ENCODE measurements at places on chromosomes 11 and 22.

GRCh38 chr22:44453441-44454112 is 44.5 kb downstream of the RTL6 start:
- no peak for DNase-seq

DNA sequence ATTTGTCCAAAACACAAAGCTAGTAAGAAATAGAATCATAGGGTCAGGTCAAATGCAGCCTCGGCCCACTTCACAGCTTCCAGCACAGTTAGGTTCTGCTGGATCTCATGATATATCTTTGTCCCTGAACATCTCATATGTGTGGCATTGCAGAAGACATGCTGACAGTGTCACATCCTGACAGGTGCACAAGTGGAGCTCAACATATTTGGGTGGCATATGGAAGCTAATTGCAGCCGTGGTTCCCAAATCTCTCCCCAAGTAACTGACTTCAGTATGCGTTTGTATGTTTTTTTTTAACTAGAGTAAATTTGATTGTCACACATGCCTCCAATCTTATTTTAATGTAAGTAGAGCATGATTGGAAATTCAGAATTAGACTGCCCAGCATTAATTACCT is 33.4 kb downstream of the NAV2 start:
- no peak for DNase-seq

GRCh38 chr11:66561178-66561974 is 7.0 kb downstream of the CTSF start:
- no peak for DNase-seq

- DNase-seq = peak; percentile 53
Observed at GRCh38 chr11:18727479-18728236, 1.7 kb upstream of the IGSF22 start.

DNA sequence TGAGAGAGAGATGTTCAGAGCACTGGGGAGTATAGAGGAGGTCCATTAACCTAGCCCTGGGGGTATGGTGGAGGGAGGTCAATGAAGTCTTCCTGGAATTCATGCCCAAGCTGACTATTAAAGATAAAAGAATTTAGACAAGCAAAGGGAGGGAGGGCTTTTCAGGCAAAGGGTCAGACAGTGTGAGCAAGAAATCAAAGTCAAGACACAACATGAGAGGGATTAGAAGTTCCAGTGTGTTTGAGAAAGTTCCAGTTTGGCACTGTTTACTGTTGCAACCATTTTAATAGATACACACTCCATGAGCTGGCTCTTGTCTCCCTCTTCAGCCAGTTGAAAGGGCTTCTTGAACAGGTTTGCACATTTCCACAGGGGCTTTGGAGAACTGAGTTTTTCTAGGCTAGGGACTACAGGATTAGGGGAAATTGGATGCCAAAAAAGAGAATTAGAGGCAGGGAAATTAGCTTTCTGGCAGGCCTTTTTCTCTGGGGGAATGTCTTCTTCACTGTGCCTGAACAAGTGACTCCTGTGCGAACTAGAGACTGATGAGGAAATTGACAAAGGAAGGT is 14.7 kb upstream of the NNMT start:
- DNase-seq = no peak

DNA sequence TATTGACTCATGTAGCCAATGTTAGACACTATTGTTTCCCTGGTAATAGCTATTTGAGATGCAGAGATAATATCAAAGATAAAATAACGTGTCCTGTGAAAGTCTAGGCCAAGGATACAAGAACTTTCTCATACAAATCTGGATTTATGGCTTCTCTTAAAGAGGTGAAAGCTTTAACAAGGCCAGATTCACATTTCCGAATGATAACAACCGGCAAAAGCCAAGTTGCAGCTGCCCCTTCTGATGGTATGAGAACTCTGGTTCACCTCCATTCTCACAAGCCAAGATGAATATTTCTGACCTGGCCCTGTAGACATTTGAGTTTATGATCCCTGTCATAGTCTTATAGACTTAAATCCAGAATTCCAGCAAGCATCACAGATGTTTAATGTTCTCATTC is 230.4 kb upstream of the ZC3H12C start:
- DNase-seq = no peak

GRCh38 chr11:1926156-1927025 is 6.9 kb downstream of the TNNT3 start:
- no peak for DNase-seq

DNA sequence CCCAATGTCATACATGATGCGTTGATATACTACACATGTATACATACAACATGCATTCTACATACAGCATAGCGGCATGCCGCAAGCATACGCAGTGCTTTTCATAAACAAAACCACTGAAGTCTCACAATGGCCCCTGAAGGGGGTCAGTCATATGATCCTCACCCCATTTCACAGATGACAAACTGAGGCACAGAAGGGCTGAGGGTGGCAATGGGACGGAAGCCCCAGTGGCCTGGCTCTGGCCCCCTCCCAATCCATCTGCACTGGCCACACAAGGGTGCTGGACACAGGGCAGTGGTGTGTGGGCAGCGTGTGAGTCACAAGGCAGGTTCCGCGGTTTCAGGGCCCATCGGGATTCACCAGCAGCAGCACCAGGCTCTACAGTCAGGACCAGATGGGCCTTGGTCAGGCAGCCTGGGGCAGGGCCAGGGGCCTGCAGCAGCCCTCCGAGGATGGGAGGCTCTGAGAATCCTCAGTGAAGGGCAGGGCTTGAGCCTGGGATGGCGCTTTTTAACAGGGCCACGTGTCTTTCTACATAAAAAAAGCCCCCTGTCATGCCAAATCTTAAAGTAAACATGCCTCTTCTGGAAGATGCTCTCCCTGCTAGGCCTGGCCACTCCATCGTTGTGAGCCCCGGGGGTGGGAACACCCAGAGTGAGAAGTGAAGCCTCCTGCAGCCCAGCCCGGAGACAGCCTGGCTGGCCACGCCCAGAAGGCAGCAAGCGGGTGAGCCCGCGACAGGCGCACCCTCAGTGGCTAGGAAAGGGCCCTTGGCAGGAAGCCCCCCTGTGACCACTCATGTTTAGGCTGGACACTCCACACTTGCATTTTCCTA is 206.5 kb downstream of the CTTN start:
- DNase-seq = no peak

DNA sequence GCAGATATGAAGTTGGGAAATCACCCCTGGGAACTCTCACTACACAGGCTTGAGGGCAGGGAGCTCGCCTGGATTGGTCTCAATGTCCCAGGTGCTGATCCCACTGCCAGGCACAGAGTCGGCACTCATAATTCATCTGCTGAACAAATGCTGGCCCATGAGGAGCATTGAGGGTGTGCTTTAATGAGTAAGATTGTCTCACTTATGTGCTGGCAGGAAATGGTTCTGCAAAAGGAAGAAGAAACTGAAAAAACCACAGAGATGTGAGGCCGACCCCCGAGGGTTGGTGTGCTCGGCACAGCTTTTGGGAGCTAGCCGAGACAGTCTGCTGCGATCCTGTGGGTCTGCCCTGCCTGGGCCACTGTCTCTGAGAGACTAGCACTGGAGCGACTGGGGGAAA is 9.4 kb downstream of the PLAAT2 start:
- no peak for DNase-seq

Data from MCF 10A (cell line).